Liver (tissue), 10 donors: ENCODE measurements at places on chromosomes 7 and 10.

DNA sequence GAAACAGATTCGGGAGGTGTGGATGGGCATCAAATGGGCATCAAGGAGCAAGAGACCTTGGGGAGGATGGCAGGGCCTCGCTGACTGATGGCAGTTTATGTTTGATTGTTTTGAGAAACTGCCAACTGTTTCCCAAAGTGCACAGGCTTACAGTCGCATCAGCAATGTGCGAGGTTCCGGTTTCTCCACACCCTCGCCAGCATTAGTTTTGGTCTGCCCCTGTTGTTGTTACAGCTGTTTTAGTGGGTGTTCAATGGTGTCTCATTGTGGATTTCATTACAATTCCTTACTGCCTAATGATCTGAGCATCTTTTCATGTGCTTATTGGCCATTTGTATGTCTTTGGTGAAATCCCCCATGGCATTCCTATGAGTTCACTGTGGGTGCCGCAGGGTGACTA is 24.4 kb downstream of the AKR1E2 start:
- DNase-seq = no peak

- no peak for DNase-seq
These were observed 383.5 kb downstream of the POM121L12 start for GRCh38 chr7:53418834-53419482.

DNA sequence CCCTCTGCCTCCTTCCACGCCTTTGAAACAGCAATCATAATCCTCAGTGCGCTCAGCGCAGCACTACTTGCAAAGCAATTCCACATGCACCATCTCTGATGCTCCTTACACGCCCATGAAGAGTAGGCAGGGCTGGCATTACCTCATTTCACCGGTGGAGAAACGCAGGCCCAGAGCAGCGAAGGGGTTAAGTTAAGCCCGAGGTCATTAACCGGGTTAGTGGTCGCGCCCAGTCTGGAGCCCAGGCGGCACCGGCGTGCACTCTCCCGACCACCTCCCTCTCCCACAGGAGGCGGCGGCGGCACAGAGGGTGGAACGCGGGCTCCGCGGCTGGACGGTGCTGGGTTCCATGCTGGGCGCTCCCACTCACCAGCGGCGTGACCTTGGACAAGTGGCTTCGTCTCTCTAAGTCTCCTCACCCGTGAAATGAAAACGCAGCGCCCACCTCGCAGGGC is 515 bp downstream of the FASTK start:
- peak; percentile 60 for DNase-seq

GRCh38 chr10:6491841-6492609 is 88.1 kb downstream of the PRKCQ start:
- no peak for DNase-seq

GRCh38 chr7:17770710-17771375 is 169.5 kb downstream of the SNX13 start:
- no peak for DNase-seq

DNA sequence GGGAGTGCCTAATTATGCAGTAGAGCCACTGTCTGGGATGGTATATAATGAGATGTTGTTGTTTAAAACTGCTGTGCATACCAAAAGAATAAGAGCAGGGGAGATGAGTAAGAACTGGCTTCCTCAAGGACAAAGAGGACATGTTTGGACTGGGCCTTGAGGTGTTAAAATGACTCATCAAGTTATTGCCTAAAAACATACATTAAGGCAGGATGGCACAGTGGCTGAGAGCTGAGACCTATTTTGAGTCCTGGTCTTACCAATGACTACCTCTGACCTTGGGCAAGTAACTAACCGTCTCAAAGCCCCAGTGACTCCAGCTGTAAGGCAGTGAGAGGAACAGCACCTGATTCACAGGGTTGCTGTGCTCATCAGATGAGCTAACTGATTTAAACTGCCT is 71.1 kb downstream of the CFAP58 start:
- no peak for DNase-seq

- DNase-seq = no peak
These were observed 237.2 kb downstream of the MGMT start for GRCh38 chr10:129704225-129704624.

GRCh38 chr7:28061824-28062196 is 118.8 kb downstream of the JAZF1 start:
- DNase-seq = no peak

DNA sequence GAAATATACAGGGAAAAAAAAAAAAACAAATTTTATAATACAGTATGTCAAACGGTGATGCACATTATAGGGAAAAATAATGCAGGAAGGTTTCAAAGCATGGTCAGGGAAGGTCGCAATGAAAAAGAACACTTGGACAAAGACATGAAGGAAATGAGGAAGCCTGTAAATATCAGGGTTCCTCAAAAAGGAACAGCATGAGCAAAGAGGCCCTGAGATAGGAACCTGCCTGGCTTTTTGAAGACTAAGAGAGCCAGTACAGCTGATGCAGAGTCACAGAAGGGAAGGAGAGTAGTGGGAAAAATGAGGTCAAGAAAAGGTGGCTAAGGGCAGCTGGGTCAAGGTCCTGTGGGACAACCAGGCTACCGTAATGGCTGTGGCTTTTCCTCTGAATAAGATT is 1.9 kb downstream of the VPS41 start:
- no peak for DNase-seq

DNA sequence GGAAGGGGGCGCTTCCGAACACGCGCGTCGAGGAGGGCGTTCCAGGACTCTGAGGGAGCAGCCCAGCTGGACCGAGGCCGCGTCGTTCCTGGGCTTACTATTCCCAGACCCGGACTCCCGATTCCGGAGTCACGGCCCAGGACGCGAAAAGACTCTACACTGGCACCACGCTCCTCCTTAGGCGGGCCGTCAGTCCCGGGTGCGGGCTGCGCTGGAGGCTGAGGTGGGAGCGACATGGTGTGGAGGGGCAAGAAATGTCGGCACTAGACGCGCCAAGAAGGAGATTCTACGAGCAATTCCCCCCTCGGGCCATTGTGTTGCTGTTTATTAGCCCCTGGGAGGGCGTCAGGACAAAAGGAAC is 584 bp upstream of the RUNDC3B start:
- DNase-seq = peak; percentile 33

DNA sequence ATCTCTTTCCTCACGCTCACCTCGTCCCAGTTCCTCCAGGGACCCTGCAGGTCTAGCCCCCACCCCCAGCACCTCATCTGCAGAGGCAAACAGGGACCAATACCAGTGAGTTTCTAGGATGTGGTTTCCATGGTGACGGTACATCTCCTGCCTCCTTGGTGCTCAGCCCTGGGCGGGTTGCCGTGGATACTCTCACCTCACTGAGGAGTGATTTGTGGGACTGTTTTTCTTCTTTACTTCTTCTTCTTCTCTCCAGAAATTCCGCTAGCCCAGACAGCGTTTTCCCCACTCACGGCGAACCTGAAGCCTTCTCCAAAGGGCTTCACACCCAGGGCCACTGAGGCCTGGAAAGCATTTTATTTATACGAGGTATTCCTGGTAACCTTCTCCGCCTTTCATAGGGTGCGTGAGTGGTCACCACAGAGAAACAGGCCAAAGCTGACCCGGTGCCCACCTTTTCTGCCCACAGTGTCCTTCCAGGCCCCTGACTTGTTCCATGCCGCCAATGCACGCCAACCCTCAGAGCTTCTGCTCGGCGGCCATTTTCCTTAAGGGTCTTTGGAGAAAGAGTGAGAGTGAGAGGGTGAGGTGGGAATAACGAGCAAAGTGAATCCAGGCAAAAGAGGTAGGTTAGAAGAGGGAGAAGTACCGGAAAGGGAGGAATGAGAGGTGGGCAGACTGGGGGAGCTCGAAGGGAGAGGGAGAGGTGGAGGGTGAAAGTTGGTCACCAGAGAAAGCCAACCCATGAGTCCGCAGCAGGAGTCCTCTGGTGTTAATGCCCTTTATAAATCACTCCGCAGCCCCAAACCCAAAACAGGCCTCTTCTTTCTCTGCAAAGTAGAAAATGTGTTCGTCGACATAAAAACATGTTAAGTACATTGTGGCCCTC is 15.5 kb downstream of the FAM241B start:
- no peak for DNase-seq

DNA sequence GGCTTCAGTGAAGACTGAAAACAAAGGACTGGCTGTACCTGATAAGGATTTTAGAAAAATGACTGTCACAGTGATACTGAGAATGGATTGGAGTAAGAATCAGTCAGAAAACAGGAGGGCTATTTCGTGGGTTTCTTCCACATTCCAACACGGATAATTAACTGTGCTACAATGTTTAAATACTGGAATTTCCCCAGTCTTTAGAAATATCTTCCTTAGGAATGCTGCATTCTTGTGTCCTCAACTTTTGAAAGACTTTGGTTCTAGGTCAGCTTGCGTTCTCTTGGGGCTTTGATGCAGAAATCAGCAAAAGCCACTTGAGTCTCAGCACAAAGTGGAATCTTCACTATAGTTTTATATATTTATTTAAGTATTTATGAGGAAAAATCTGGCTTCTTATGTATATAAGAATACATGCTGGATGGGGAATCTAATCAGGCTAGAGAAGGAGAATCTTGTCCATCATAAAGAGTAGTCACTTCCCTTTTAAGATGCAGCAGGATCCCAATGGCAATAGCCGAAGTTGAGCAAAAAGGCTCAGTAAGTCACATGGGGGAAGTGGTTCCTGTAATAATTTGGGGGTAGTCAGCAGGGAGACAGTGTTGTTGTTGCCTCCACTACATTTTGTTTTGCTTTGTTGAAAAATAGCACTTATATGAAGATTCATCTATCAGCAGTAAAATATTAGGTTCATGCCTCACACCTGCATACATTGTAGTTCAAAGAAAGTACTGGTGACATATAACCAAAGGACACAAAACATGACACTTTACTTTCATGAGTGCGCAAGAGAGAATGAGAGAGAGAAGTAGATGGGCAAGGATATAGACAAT is 86.0 kb downstream of the CH25H start:
- no peak for DNase-seq

GRCh38 chr7:106774768-106775551 is 90.1 kb upstream of the PIK3CG start:
- DNase-seq = no peak

- no peak for DNase-seq
These were observed 31.4 kb upstream of the TRIM8 start for GRCh38 chr10:102612964-102613275.

DNA sequence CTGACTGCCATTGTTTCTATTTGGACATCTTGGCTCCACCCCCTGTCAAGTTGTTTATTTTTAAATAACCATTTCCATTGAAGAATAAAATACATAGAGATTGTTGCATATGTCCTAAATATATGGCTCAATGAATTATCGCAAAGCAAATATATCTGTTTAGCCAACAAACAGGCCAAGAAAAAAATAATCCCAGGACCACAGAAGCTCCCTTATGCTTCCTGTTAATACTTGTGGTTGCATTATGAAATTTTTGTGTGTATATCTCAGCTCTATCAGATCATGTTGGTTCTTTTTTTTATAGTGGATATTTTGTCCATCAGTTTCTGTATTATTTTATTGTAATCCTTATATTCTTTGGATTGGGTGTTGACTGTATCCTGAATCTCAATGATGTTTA is 53.4 kb upstream of the CYP2C8 start:
- DNase-seq = no peak

- no peak for DNase-seq
These were observed 142.5 kb downstream of the WDR37 start for GRCh38 chr10:1198453-1199344.

DNA sequence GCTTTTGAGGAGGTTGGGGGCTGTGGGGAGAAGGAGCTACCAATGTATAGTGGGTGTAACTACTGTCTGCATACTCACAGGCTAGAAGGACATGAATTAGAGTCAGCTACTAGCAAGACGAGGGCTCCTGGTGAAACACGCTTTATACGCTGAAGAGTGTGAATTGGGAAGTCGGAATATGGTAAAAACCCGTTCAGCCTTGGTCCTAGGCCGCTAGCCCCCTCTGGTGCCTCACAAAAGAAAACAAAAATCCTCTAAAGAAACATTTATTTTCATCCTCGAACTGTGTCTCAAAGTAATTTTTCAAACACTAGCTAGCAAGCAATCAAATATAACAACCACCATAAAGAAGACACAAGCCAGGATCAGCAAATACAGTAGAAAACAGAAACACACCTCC is 338.1 kb upstream of the SEMA3C start:
- no peak for DNase-seq

DNA sequence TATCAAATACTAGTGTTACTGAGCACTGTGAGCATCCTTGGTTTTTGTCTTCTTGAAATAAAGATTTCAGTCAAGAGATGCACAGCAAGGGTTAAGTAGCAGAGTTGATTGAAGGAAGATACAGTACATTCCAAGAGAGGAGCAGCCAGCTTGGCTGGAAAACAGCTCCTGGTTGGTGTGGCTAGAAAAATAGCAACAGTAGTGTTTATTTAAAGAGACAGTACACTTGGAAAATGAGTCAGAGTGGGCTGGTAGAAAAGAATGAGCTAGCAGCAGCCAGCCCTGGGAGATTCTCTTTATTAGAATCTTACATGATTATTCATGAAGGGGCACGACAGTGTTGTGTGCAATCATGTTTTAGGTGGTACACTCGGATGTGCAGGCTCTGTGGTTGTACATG is 1016.4 kb upstream of the SORCS1 start:
- no peak for DNase-seq

DNA sequence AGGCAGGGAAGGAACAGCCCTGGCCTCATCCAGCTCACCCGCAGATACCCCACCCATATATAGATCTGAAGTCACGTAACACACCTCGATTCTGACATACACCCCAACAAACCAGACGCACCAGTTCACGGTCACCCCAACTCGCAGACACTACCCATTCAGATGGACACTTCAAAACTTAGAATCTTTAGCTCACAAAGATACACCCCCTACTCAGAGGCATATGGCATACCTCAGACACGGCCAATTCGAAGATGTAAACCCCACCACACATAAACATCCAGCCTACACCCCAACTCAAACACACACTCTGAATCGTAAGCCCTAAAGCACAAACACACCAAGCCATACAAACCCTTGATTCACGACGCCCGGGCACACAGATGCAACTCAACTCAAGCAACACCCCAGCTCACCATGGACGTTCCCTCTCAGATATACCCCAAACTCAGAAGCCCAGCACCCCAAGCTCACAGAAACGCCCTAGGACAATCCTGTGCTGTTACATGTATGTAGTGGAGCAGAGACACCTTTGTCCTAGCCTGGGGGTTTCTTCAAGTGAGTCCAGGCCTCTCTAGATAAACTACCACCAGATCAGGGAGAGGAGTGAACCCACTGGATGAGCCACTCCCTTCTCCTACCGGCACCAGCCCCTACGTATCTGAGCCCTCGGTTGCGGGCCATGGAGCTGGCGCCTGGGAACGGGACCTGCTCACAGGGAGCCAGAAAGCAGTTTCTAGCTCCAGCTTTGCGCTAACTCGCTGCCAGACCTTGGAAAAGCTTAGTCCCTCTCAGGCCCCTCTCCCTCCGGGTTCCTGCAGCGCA is 8.8 kb downstream of the PSD start:
- DNase-seq = no peak

- DNase-seq = no peak
These were observed 46.0 kb downstream of the NAMPT start for GRCh38 chr7:106238830-106239229.

DNA sequence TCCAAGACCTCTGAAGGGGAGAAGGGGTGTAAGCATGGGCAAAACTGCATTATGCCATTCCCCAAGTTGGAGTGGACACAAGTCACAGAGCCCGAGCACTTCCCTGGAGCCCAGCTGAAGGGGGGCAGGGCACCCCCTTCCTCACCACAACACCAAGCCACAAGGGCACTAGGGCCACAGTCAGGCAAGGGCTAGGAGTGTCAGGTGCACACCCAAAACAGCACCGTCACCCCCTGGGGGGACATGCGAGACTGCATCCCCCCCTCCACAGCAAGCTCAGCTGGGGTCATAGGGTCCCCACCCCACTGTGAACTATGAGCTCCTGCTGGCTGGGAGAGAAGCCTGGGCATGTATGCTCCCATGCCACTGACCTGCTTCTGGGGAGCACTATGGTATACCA is 143.9 kb downstream of the GRID1 start:
- DNase-seq = no peak

GRCh38 chr7:104386943-104387342 is 58.5 kb downstream of the LHFPL3 start:
- DNase-seq = no peak
